ENCODE measurements at places on chromosomes 1 and 21. TPM values are rescaled to one million over a fixed set of nuclear protein-coding genes. Genes with fewer than 3 reads are reported as not detected.
A peak's percentile ranks its signal among the peaks of the same experiment; 100 is the strongest.

GRCh38 chr1:172582889-172583288 is 49.9 kb downstream of the SUCO start:
- DNase-seq = no peak

TMEM82 gene
- not detected for total RNA-seq

DNA sequence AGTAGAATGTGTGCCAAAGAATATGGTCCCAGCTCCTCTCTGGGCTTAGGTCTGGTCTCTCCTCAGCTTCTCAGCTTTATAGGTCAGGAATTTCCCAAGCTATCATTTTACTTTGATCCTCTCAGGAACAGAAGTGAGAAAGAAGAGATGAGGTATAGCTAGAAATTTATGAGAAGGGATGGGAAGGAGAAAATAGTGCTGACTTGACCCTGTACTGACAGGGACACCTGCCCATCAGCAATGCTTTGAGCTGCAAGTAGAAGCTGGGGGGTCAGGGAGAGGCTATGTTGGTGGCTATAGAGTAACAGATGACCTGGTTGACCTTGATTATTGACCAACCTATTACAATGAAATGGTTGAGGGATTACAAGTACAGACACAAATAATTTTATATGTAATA is 75.0 kb downstream of the XCL2 start:
- DNase-seq = no peak

DNA sequence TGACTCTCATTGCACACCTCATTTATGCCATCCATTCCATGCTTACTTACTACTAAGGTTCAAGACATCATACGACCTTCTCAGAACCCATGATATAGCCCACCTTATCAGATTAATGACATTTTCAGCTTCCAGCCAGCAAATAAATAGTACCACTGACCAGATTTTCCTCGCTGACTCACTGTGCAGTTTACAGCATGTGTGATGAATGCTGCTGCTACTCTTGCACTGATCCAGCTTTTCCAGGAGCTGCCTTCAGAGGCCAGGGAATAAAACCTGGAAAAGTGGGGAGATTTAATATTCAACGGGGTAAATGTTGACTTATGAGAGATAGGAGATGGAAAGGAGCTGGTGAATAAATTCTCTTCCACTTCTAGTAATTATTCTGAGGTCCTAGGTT is 247.1 kb downstream of the COL11A1 start:
- DNase-seq = no peak

- no peak for DNase-seq
These were observed 59.6 kb downstream of the HSF2BP start for GRCh38 chr21:43599728-43600127.

DNA sequence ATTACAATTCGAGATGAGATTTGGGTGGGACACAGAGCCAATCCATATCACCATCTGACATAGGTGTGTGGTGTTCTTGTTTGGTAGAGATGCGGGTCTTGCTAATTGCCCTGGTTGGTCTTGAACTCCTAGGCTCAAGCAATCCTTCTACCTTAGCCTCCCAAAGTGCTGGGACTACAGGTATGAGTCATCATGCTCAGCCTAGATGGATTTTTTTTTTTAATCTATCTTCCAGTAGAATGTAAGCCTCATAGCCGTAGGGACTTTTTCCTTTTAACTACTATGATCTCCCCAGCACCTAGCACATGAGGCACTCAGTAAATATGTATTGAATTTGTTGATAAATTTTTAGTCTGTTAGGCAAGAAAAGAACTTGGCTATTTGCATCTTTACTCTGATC is 94.6 kb upstream of the TENT5C start:
- no peak for DNase-seq

DNA sequence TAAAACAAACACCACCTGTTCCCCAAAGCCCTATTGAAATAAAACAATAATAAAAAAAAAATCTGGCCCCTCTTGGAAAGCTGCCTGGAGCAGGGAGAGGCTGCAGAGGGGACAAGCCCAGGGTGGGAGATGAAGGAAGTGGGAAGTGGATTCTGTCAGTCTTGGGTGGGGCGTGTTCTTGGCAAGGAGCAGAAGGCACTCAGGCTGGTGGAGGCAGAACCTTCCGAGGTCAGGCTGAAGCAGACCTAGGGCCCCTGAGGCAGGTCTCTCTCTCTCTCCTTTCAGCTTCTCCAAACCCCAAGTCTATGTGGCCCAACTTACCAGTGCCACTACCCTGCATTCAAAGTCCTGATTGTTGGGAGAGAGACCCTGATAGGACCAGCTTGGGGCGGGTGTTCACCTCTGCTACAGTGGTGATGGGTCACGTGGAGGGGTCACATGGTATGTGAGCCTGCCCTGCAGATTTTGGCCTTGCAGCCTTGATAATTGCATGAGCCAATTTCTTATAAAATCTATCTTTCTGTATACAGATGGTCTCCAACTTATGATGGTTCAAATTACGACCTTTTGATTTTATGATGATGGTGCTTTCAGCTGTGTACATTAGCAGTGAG is 145.4 kb upstream of the C1orf174 start:
- no peak for DNase-seq

GRCh38 chr1:40798366-40799281 is 15.0 kb downstream of the KCNQ4 start:
- no peak for DNase-seq

MRPS21 gene
- 72.9 TPM for total RNA-seq

BMP8B gene
- 0.12 TPM for total RNA-seq

DNA sequence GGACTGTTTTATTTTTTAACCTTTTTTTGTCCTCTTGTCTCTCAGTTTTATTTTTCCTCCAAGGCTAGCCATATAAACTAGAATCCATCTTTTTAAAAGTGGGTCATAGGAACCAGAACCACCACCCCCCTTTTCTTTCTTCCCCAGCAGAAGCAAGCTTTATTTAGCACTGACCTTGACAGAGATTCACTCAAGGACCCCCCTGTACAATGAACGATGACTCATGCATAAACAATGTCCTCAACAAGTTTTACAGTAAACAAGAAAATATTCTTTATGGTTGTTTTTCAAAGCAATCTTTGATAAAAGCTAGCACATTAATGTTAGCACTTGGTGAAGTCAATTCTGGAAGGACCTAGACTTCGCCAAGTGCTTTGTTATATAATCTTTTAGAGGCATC is 14.1 kb downstream of the PKN2 start:
- no peak for DNase-seq

DNA sequence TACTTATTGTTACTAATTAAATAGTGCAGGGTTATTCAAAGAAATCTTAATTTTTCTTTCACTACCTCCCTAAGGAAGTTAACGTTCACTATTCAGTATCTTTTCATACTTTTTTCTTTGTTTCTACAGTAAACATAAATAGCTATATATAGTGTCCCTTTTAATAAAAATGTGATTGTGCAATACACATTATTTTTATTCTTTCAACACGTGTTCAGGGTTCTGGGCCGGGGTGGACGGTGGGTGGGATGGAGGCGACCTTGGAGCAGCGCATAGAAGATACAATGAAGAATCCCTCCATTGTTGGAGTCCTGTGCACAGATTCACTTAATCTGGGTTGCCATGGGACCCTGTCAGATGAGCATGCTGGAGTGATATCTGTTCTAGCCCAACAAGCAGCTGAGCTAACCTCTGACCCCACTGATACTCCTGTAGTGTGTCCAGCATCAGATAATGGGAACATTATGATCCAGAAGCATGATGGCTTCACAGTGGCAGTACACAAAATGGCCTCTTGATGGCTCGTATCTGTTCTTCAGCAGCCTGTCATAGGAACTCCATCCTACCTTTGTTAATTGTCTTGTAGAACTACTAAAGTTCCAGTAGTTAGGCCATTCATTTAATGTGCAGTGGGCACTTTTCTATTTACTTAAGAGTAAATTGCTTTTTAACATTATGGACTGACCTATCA is 155.9 kb upstream of the L1TD1 start:
- no peak for DNase-seq

DONSON gene
- 39.6 TPM for total RNA-seq

- no peak for DNase-seq
These were observed 137.6 kb upstream of the NBPF11 start for GRCh38 chr1:148289647-148290046.

DNA sequence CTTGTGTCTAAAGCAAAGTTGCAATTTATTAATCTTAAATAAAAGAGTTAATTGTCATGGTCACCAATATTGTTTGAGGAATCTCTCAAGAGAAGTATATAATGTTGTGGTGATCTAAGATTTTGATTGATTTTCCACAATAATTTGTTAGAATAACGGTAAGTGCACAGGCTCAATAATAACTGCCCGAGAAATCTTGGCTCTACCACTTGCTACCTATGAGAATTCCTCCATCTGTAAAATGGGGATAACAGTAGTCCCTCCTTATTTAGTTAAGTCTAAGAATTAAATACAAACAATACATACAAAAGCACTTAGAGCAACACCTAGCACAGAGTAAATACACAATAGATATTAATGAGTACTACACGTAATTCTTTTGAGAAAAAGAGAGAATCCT is 18.8 kb downstream of the SCAF4 start:
- no peak for DNase-seq

DNA sequence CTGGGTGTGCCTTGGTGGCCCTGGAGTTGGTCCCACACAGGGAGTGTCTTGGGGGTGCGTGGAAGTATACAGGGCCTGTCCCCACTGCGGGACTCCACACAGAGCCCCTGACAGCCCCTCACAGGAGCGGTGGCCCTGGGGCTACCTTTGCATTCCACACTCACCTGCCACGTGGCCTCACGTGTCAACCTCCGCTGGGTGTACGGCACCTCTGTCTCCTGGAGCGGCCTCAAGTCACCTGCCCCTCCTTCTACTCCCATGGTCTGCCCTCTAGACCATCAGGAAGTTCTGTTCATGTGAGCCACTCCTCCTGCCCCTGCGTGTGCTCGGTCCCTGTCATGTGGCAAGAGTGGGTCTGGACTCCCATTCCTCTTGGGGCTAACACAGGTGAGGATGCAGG is 58.6 kb downstream of the FAAP20 start:
- DNase-seq = no peak

NBPF19 gene
- 40.5 TPM for total RNA-seq

C1orf185 gene
- not detected for total RNA-seq

DNA sequence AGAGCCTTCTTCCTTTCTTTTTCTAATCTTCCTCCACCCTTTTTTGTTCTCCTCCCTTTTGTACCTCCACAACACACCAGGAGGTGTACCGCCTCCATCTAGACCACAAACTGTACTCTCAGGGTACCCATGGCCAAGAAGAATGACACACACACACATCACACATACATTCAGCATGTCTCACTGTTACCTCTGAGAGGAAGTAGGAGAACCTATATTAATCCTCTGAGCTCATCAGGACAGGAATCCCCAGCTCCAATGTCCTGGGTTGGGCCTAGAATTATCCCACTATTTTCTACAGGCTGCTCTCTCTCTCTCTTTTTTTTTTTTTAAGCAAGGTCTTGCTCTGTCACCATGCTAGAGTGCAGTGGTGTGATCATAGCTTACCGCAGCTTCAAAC is 36.7 kb downstream of the ATP2B4 start:
- DNase-seq = no peak

DNA sequence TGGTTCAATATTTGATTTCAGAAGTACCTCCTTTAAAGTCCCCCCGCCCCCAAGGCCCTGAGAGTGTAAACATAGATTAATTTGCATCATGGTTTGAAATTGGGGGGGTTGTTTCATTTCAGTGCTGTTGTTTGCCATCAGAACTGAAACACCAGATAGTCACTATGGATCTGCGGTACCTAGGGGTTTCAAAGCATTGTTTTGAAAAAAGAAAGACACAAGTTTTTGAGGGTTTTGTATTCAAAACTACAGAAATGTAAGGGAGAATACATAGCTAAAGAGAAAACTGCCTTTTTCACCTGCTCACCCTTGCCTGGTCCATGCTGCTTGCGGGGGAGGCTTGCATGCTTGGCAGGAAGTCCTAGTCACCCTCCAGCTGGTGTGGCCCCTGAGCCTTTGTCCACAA is 59.3 kb downstream of the ACP6 start:
- no peak for DNase-seq

SFN gene
- total RNA-seq = 2.4 TPM

GRCh38 chr1:186022184-186022583 is 288.0 kb downstream of the HMCN1 start:
- DNase-seq = no peak

PADI2 gene
- total RNA-seq = 0.23 TPM

KCNK2 gene
- total RNA-seq = not detected

GRCh38 chr1:200767321-200767720 is 28.6 kb downstream of the CAMSAP2 start:
- no peak for DNase-seq

DNA sequence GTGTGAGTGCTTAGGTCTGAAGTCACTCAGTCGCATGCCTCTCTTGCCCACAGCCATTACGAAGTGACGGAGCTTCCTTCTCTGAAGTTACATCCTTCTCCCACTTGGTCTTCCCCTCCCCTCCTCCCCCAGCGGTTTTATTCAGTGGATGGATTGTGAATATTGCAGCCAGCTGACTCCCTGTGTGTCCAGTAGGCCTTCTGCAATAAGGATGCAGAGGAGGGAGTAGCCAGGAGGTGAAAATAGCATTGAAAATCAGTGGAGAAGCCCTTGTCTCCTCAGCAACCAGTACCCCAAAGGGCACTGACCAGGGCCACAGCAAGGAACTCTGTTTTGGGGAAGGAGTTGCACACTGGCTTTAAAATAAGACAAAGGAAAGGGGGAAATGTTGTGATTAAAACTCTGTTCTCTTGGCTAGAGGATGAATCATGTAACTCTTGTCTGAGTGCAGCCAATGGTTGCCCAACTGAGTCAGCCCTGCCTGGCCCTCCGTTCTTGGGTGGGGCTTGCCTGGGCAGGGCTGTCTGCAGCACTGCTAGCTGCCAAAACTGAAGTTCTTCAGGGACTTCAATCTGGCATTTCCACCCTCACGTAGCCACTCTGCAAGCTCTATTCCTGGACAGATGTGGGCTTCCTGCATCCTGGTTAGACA is 4.3 kb downstream of the S100A10 start:
- DNase-seq = no peak

NFASC gene
- not detected for total RNA-seq

AMY1B gene
- total RNA-seq = not detected

- peak; percentile 22 for DNase-seq
These were observed 230.2 kb downstream of the PRDM2 start for GRCh38 chr1:13930151-13930550.

DNA sequence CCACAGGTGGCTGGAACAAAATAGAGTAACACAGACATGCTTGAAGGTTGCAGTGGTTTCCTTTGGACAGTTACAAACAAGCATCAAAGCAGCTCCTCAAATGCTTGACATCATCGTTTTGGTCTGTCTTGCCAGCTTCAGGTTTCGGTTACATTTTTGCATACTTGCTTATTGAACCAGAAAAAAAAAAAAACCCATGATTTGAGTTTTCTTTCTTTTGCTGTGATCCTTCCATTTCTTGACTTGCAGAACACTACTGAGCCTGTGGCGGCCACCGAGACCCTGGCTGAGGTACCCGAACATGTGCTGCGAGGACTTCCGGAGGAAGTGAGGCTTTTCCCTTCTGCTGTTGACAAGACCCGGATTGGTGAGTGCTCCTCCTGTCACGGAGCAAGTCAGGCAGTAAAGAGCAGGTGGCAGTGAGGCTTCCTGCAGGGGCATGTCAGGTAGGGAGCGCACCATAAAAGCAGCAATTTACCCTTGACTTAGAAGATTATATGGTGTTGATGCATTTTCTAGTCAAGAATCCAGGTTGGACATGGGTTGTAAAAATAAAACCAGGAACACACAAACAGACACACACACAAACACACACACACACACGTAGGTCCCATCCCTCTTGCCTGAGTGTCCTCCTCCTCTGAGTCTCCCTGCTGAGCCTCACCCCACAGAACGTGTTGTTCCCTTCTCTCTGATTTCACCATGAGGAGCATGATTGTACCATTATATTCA is 30.9 kb downstream of the PRDM2 start:
- peak; percentile 93 for DNase-seq

- no peak for DNase-seq
These were observed 27.5 kb upstream of the KCNA2 start for GRCh38 chr1:110633646-110634030.
